ENCODE measurements at places on chromosomes 7 and 10. TPM values are rescaled to one million over a fixed set of nuclear protein-coding genes. Genes with fewer than 3 reads are reported as not detected.

DNA sequence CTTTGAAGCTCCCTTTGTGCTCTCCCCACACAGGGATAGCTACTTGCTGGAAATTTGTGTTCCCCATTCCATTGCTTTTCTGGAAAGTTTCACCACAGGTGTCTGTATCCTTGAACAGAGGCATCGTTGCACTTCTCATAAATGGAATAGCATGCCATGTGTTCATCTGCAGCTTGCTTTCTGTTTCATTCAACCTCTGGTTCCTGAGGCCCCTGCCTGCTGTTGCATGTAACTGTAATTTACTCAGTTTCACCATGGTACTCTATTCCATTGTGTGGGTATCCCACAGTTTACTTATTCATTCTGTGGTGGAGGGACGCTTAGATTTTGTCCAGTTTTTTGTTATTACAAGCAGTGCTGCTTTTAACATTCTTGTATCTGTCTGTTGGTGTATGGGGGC is 32.0 kb downstream of the EEPD1 start:
- DNase-seq: no peak

The ANKRD2 gene
- 0.08 TPM for total RNA-seq

- no peak for DNase-seq
Measured at GRCh38 chr7:151813445-151813844, 63.5 kb downstream of the PRKAG2 start.

The OPN1SW gene
- not detected for total RNA-seq

GRCh38 chr10:12465385-12466136 is 116.2 kb downstream of the CAMK1D start:
- no peak for DNase-seq

- DNase-seq: no peak
Measured at GRCh38 chr10:131201741-131202515, 109.6 kb downstream of the TCERG1L start.

The TMEM196 gene
- total RNA-seq: not detected

The EBLN1 gene
- total RNA-seq: not detected

DNA sequence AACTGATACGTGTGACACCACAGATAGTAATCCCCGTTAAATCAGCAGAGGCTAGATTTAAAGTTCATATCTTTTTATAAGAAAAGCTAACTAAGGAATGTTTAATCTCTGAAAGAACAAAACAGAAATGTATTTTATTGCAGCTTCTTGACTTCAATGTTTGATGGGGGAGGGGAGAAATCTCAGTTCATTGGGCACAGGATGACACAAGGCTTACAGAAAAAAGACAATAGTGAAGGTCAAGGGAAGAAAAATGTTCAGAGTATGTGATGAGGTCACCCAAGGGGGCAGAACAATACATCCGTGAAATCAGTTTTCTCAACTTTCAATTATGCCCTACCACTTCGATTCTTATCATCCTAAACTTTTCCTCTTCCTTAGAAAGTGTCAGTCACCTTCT is 102.9 kb downstream of the ELAPOR2 start:
- DNase-seq: no peak

DNA sequence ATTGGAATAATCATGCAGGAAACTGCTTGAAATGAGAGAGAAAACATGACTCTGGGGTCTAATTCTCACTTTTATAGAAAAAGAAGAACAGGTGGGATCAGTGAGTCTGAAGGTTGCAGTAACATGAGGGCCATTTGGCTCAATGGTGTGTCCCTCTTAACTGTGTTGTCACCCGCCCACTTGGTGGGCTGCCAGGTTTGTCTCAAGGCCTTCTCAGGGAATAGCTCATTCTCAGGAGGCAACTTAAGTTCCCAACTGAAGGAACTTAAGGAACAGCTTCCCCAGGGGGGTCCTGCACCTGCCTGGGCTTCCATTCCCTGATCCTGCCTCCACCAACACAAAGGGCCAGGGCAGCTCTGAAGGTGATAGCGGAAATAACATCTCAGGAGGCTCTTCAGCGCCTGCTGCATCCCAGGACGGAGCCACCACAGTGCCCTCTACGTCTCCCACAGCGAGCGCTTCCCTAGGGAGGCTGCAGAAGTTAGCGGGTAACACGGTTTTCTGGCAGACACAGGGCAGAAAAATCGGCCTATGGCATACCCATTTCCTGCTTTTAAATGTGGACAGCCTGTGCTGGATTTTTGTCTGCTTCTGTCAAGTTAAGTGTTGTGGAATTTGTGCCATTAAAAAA is 88.8 kb downstream of the ZRANB1 start:
- no peak for DNase-seq

- no peak for DNase-seq
Measured at GRCh38 chr7:17212188-17212587, 86.3 kb upstream of the AHR start.

- DNase-seq: no peak
Measured at GRCh38 chr7:2921653-2922347, 77.7 kb upstream of the GNA12 start.

GRCh38 chr7:4715410-4715776 is 33.3 kb downstream of the FOXK1 start:
- no peak for DNase-seq

The CYP3A4 gene
- not detected for total RNA-seq

The PRPS1L1 gene
- not detected for total RNA-seq

The SDK1 gene
- total RNA-seq: 3.9 TPM

The KCP gene
- 1.3 TPM for total RNA-seq

The PPP1R17 gene
- not detected for total RNA-seq

DNA sequence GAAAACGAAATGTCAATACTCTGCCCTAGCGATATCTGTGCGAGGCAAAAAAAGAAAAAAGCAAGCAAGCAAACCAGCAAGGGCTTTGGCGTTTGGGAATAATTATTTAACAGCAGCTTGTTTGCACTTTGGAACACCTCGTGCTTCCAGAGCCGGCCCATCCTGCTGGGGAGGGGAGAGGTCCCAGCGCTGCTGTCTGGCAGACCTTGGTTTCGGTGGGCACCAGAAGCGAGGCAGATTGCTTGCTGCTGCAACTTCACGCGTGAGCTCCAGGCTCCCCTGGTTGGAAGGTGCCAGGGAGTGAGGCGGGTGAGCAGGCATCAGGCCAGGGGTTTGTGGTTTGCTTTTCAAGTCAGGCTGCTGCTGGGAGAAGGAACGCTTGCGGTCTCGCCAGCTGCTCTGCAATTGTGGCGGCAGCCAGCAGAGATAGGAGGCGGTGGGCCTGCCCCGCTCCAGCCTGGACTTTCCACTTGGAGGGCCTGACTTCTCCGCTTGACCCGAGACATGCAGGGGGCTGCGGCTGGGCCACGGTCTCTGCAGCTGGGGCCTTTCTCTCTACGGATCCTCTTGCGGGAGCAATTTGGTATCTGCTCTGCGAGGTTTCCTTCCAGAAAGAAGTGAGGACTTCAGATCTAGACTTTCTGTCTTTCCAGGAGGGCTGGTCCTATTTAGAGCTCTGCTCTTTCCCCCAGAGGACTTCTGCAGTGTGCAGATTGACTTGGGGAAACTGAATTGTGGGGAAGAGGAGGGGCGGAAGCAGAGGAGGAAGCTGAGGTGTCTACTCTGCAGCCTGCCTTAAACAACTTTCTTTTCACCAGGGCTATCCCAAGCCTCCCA is 131.4 kb downstream of the PRPF18 start:
- DNase-seq: peak; percentile 91

DNA sequence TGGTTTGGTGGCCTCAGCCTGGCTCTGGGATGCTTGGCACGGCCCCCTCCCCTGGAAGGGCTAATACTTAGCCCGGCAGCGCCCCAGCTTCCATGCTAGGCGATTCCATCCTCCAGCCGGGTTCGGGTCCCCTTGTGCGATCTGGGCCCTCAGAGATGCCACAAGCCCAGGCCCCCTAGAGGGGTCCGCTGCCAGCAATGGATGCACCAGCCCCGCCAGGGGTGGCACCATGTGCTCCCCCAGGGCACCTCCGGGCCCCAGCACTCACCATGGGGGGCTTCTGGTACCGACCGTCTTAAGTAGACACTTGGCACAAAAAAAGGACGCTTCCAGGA is 125.7 kb upstream of the KCTD7 start:
- no peak for DNase-seq

The UNC5B gene
- 27.5 TPM for total RNA-seq

The GDF10 gene
- not detected for total RNA-seq

GRCh38 chr10:69348816-69349541 is 67.7 kb downstream of the TACR2 start:
- DNase-seq: no peak

The CHAT gene
- total RNA-seq: not detected

- DNase-seq: no peak
Measured at GRCh38 chr7:151349507-151349853, 7.9 kb downstream of the NUB1 start.
